ENCODE measurements at places on chromosomes 12 and 14.

GRCh38 chr12:87960566-87960965, 68.6 kb downstream of the C12orf50 start:
- DNase-seq, result no peak

DNA sequence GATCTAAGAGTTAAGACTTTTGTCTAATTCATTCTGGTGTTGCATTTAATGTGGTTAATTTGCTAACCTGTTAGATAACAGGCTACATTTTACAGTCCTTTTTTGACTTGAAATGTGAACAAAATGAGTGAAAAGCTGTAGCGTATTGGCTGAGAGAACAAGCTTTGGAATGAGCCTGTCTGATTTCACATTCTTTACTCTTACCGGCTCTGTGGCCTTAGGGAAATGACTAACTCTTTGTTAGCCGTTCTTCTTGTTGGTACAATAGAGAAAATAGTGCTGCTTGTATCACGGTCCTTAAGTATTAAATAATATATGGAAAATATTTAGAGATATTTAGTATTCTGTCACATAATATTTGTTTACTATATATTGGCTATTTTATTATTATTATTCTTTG, 1.9 kb downstream of the MNAT1 start:
- no peak for DNase-seq

GRCh38 chr14:75432411-75432810, 4.6 kb downstream of the JDP2 start:
- DNase-seq, result no peak

DNA sequence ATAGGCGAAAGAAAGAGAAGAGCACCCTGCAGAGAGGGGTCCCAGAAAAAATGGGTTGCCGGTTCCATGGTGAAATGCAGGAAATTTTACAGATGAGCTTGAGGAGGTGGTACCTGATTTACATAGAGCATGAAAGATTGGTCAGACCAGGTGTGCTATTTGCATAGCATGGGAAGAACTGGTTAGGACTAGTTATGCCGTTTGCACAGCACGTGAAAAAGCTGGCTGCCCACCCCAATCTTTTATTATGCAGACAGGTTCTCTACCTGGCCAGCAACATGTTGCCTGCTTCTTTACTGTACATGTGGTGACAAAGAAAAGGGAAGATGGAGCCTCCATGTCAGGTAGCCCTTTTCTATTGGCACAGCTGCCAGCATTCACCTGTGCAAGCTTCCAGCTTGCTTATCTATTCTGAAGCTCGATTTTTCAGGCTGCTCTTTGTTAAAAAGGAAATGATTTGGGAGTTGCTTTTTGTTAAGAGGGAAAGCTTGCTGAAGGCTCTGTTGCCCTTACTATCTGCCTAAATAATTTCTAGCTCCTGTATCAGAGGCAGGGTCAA, 62.9 kb upstream of the ELK3 start:
- no peak for DNase-seq

- DNase-seq, result no peak
Measured at GRCh38 chr12:105573574-105573973, 243.1 kb downstream of the C12orf75 start.

- DNase-seq, result no peak
Measured at GRCh38 chr14:26839481-26839880, 241.6 kb upstream of the NOVA1 start.

GRCh38 chr12:80711866-80712265, 4.4 kb downstream of the MYF6 start:
- DNase-seq, result no peak

DNA sequence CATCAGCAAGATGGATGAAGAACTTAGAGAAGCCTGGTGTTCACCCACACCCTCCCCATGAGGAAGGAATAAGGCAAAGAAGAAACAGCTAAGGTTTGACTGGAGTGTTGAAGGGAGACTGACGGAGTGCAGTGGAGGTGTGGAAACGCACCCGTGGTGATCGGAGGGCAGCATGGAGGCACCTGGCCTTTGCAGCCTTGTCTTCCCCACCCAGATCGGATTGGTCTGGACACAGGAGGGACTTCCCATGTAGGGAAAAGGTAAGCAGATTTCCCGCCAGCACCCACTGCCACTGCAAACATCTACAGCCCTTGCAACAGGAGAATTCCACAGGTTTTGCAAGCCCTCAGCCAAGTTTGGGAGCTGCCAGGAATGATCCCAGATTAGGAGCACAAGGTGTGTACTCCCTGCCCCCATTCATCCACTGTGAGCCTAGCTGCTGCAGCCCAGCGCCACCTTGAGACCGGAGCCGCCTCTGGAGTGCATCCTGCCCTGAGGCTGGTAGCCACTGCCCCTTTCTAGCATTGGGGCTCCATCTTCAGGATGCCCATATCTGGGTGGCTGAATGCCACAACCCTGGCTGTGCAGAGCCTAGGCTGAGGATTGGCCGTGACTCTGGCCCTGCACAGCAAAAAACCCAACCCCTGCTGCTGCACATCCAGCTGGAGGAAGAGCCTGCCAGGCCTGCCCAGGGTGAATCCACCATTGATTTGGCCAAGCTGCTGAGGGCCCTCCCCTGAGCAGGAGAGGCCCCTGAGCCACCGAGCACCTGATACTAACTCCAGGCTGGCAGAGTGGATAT, 411.1 kb downstream of the TMEM121 start:
- no peak for DNase-seq
